ENCODE measurements at places on chromosomes 2 and 18.
A peak's percentile ranks its signal among the peaks of the same experiment; 100 is the strongest.

DNA sequence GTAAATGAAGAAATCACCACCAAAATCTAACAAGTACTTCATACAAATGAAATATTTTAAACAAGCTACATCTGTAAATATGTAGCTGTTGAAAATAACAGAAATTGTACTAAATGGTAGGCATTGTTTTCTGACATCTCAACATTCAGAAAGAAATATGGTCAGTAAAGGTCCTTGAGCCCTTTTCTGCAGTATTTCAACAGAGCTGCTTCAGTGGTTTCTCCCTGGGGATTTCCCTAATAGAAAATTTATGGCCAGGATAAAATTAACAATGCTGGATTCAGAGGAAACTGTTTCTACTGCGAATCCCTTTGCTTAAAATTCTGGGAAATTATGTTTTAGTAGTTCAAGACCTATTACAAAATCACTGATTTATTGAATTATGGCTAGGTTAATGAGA is 256.6 kb downstream of the PIEZO2 start:
- DNase-seq = no peak
- H3K4me1 ChIP-seq = no peaks in the 10 kb centered on the region
- H3K36me3 ChIP-seq = no peaks in the 10 kb centered on the region
- no peak overlapping the region for H3K27ac ChIP-seq
- H3K4me3 ChIP-seq = no peak overlapping the region

- no peaks in the 10 kb centered on the region for H3K4me1 ChIP-seq
- peak; percentile 54 for DNase-seq
- no peak overlapping the region for H3K27ac ChIP-seq
- no peaks in the 10 kb centered on the region for H3K27me3 ChIP-seq
- H3K36me3 ChIP-seq = no peaks in the 10 kb centered on the region
These were observed 68.0 kb downstream of the SERPINB8 start for GRCh38 chr18:64037812-64038414.

GRCh38 chr18:3192752-3193151 is 27.0 kb downstream of the MYOM1 start:
- no peak overlapping the region for H3K4me3 ChIP-seq
- H3K27me3 ChIP-seq = peaks cover 9% of the 10 kb centered on the region
- DNase-seq = no peak
- no peaks in the 10 kb centered on the region for H3K36me3 ChIP-seq
- no peaks in the 10 kb centered on the region for H3K4me1 ChIP-seq

- H3K27me3 ChIP-seq = no peaks in the 10 kb centered on the region
- no peak for DNase-seq
- H3K4me1 ChIP-seq = peaks cover 56% of the 10 kb centered on the region
These were observed 14.6 kb downstream of the GULP1 start for GRCh38 chr2:188306271-188306670.

GRCh38 chr18:22563164-22563583 is 145.5 kb upstream of the CTAGE1 start:
- peak overlapping the region; percentile 15 for H3K27ac ChIP-seq
- no peaks in the 10 kb centered on the region for H3K36me3 ChIP-seq
- no peak overlapping the region for H3K4me3 ChIP-seq
- peak; percentile 95 for DNase-seq
- H3K27me3 ChIP-seq = no peaks in the 10 kb centered on the region
- H3K4me1 ChIP-seq = peaks cover 41% of the 10 kb centered on the region

DNA sequence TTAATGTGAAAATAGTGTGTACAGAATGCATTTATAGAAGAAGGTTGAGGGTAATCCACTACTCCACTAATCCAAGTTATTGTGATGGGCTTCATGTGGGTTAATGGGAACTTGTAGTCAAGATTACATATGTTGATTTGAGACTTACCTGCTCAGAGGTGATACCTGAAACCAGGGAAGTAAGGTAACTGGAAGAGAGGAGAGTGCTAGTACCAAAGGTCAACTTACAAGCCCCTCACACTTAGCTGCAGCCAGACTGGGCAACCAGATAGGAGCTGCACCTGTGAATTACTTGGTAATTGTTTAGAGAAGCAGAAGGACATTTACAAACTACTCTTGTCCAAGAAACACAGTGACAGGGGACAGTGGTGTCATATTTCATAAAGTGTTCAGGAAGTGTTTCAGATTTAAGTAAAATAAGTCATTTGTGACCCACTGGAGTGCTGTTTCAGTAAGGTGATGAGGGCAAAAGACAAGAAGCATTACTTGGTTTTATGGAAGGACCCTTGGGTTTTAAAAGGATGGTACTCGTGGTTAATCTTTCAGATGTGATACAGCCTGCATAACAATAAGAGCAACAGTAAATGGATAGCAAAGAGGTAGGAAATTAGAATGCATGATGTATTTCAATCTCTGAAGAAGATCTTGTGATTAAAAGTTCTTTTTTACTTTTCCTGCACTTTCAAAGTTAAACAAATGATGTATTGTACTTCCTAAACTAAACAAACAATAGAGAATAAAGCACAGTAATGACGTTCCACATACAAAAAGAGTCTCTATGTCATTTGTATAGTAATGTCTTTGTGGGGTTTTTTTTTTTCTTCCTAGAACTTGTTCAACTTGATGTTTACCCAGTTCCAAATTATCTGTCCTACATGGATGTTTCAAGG is 189.3 kb downstream of the PHLPP1 start:
- peak; percentile 34 for DNase-seq
- H3K27ac ChIP-seq = no peak overlapping the region
- peaks cover 7% of the 10 kb centered on the region for H3K4me1 ChIP-seq
- no peaks in the 10 kb centered on the region for H3K27me3 ChIP-seq
- H3K36me3 ChIP-seq = no peaks in the 10 kb centered on the region

DNA sequence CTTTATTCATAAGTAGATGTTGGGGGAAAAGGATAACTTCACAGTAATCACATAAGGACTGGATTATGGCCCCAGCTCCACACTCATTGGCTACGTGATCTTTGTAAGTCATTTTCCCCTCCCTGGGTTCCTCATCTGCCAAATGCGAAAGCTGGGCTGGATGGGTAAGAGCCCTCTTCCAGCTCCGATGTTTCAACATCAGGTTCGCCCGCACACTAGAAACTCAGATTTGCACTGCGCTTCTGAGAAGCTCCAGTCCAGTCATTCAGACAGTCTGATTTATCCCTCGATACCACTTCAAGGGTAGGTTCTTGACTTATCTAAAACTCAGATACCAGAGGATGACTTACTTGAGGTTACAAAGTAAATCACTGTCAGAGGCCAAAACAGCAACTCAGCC is 31.0 kb upstream of the RMDN2 start:
- H3K36me3 ChIP-seq = no peaks in the 10 kb centered on the region
- H3K4me3 ChIP-seq = no peak overlapping the region
- no peaks in the 10 kb centered on the region for H3K27me3 ChIP-seq
- no peaks in the 10 kb centered on the region for H3K4me1 ChIP-seq

Measured in endothelial cell of umbilical vein (primary cell).